ENCODE measurements at places on chromosomes 1 and 21. TPM values are rescaled to one million over a fixed set of nuclear protein-coding genes. Genes with fewer than 3 reads are reported as not detected.

The MPL gene
- total RNA-seq = not detected

The KCNE2 gene
- not detected for total RNA-seq

The HTR1D gene
- not detected for total RNA-seq

The ABCA4 gene
- not detected for total RNA-seq

All from bronchus fibroblast of lung (primary cell).